Panc1 (cell line): ENCODE measurements at places on chromosomes 1 and 21. TPM values are rescaled to one million over a fixed set of nuclear protein-coding genes. Genes with fewer than 3 reads are reported as not detected.
A peak's percentile ranks its signal among the peaks of the same experiment; 100 is the strongest.

DNA sequence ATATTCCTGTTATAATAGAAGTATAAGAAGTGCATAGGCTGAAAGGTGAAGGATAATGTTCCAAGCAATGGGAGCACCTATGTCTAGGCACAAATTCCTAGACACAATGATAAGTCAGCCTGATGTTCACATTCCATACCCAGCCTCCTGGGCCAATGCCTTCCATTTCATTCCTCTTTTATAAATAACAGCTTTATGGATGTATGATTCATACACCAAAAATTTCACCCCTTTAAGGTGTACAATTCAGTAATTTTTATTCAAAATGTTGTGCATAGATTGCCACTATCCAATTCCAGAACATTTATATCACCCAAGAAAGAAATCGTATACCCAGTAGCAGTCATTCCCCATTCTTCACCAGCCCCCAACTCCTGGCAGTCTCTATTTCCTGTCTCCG is 118.8 kb downstream of the BRINP2 start:
- no peaks in the 10 kb centered on the region for H3K27me3 ChIP-seq
- no peaks in the 10 kb centered on the region for H3K36me3 ChIP-seq
- DNase-seq = no peak
- no peak overlapping the region for H3K4me3 ChIP-seq

DNA sequence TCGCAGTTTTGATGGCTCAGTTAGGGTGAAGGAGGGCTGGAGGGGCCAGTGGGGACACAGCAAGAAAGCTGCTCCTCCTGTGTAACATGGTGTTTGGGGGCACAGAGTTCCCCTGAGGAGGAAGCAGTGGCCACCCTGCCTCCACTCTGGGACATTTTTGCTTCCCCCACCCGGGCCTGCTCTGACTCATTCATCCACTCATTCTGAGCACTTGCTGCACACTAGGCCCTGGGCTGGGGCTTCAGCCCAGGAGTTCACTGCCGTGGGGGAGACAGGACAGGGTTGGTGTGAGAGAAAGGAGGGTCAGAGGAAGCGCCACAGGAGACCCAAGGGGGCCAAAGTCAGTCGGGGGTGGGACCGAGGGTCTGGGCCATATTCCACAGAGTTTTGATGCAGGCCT is 41.4 kb upstream of the ACOT11 start:
- H3K4me3 ChIP-seq = no peak overlapping the region
- H3K4me1 ChIP-seq = no peaks in the 10 kb centered on the region
- no peaks in the 10 kb centered on the region for H3K36me3 ChIP-seq
- H3K27ac ChIP-seq = no peak overlapping the region

DNA sequence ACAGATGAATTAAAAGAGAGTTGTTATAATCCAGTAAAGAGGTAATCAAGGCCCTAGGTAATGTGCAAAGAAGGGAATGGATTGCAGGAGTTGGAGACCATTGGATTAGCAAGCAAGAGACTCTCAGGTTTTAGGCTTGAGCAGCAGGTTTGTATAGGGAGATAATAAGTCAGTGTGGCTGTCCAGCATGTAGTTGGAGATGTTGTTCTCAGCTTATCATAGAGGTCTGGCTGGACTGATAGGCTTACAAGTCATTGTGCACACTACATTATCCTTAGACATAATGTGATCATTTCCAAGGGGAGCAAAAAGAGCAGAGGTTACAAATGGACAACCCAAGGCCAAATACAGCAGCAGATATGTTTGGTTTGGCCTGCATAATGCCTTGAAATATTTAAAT is 45.9 kb upstream of the SAMD13 start:
- no peaks in the 10 kb centered on the region for H3K27me3 ChIP-seq
- H3K36me3 ChIP-seq = no peaks in the 10 kb centered on the region
- H3K4me1 ChIP-seq = peaks cover 23% of the 10 kb centered on the region
- H3K27ac ChIP-seq = peak overlapping the region; percentile 39; the same call in 1 of the 2 replicates
- no peak overlapping the region for H3K4me3 ChIP-seq
- DNase-seq = no peak

- DNase-seq = no peak
- H3K27ac ChIP-seq = no peak overlapping the region
- no peaks in the 10 kb centered on the region for H3K27me3 ChIP-seq
- H3K4me1 ChIP-seq = no peaks in the 10 kb centered on the region
Observed at GRCh38 chr1:3924825-3925220, 24.8 kb upstream of the C1orf174 start.

DNA sequence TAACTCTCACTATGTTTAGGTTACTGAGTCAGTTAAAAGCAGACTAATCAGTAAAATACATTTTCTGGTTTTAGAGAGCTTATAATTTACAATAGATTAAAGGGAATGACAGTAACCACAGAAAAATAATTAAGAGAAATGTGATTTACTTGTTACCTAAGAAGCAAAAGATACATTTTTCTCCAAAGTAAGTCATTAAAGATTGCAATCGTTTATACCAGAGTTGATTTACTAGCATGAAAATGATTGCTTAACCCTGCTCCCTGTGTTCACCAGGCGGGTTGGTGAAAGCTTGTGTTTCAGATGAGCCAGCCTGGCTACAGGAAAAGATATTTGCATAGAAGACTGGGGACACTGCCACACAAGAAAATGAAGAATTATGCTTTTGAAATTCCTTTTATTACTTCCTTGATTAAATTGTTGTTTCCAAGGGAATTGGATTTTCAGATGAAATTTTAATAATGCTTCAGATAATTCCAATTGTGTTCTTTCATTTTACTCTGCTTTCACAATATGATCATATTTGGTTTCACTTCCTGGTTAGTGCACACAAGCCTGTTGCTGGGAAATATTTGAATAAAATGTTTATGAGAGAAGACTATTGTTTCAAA is 27.9 kb downstream of the LRRC8B start:
- no peaks in the 10 kb centered on the region for H3K36me3 ChIP-seq
- no peak overlapping the region for H3K4me3 ChIP-seq
- no peak for DNase-seq
- no peak overlapping the region for H3K27ac ChIP-seq
- no peaks in the 10 kb centered on the region for H3K27me3 ChIP-seq
- H3K4me1 ChIP-seq = no peaks in the 10 kb centered on the region

- no peaks in the 10 kb centered on the region; the same call in 1 of the 2 replicates for H3K4me1 ChIP-seq
- no peaks in the 10 kb centered on the region for H3K36me3 ChIP-seq
- H3K27ac ChIP-seq = no peak overlapping the region
- H3K27me3 ChIP-seq = no peaks in the 10 kb centered on the region; the same call in 1 of the 2 replicates
- no peak overlapping the region for H3K4me3 ChIP-seq
Observed at GRCh38 chr1:30697571-30698376, 25.6 kb downstream of the MATN1 start.

DNA sequence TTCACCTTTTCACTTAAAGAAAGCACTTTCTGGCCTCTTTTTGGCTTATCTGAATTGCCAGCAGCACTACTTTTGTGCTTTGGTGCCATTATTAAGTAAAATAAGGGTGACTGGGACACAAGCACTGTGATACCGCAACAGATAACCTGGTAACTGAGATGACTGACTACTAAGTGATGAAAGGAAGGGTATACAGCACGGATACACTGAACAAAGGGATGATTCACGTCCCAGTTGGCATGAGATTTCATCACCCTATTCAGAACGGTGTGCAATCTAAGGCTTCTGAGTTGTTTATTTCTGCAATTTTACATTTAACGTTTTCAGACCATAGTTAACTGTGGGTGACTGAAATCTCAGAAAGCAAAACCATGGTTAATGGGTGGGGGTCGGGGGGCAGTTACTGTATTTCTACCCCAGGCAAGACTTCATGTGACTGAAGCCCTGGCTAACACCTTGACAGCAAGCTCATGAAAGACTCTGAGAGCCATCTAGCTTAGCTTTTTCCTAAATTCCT is 102.8 kb downstream of the CLIC6 start:
- peak; percentile 70 for DNase-seq
- H3K27ac ChIP-seq = no peak overlapping the region; the same call in 1 of the 2 replicates
- H3K4me1 ChIP-seq = no peaks in the 10 kb centered on the region
- H3K4me3 ChIP-seq = no peak overlapping the region

DNA sequence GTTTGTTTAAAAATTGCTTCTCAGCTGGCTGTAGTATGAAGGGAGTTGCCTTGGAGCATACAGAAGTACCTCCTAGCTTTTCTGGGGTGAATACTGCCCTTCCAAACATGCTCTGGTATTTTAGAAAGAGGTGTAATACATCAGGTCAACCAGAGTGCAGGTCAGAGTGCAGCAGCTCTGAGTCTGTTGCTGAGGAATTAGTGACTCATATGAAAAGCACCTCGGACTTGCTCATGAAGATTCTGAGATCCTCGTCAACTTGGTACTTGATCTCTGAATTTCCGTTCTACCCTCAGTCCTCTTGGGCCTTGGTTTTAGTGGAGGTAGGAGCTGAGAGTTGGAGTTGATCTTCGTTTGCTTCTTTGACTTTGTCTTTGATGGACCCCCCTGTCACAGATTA is 67.3 kb downstream of the NOS1AP start:
- H3K27me3 ChIP-seq = no peaks in the 10 kb centered on the region
- DNase-seq = peak; percentile 68
- H3K36me3 ChIP-seq = no peaks in the 10 kb centered on the region
- peaks cover 98% of the 10 kb centered on the region for H3K4me1 ChIP-seq
- peak overlapping the region; percentile 99 for H3K27ac ChIP-seq
- peak overlapping the region; percentile 12 for H3K4me3 ChIP-seq

- no peaks in the 10 kb centered on the region for H3K27me3 ChIP-seq
- no peaks in the 10 kb centered on the region; the same call in 1 of the 2 replicates for H3K36me3 ChIP-seq
- peaks cover 64% of the 10 kb centered on the region for H3K4me1 ChIP-seq
- H3K27ac ChIP-seq = peak overlapping the region; percentile 93
- H3K4me3 ChIP-seq = peak overlapping the region; percentile 91
Observed at GRCh38 chr1:214546886-214547641, 4.3 kb downstream of the PTPN14 start.

DNA sequence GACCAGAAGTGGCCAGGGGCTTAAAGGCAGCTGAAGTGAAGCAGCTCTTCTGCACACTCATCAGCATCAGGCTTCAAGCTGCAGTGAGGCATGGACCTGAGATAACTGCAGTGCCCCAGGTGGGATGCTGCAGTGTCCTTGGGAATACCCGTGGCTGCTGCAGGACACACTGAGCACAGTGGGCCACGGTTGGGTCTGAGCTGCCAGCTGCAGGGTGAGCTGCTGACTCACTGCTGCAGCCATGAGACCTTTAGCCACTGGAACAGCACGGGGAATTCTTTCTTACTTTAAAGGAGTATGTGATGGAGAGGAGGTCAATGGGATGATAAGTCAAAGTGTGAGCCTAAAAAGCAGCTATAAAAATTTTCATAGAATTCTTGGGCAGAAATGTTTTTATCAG is 102.1 kb downstream of the XCL2 start:
- H3K4me1 ChIP-seq = no peaks in the 10 kb centered on the region
- no peak overlapping the region for H3K4me3 ChIP-seq
- DNase-seq = no peak
- H3K27me3 ChIP-seq = no peaks in the 10 kb centered on the region; the same call in 1 of the 2 replicates
- no peaks in the 10 kb centered on the region for H3K36me3 ChIP-seq

- no peaks in the 10 kb centered on the region for H3K4me1 ChIP-seq
- no peaks in the 10 kb centered on the region for H3K36me3 ChIP-seq
- H3K4me3 ChIP-seq = no peak overlapping the region
- no peaks in the 10 kb centered on the region for H3K27me3 ChIP-seq
- H3K27ac ChIP-seq = no peak overlapping the region
- DNase-seq = no peak
Observed at GRCh38 chr21:39161064-39161463, 22.2 kb downstream of the PSMG1 start.

- no peak overlapping the region for H3K27ac ChIP-seq
- no peak for DNase-seq
- no peaks in the 10 kb centered on the region for H3K27me3 ChIP-seq
- H3K36me3 ChIP-seq = no peaks in the 10 kb centered on the region
- no peak overlapping the region for H3K4me3 ChIP-seq
Observed at GRCh38 chr1:94792473-94793295, 27.5 kb upstream of the SLC44A3 start.

GRCh38 chr1:9211291-9211811 is 23.2 kb upstream of the H6PD start:
- no peaks in the 10 kb centered on the region for H3K36me3 ChIP-seq
- H3K27ac ChIP-seq = no peak overlapping the region
- no peaks in the 10 kb centered on the region for H3K27me3 ChIP-seq
- no peaks in the 10 kb centered on the region for H3K4me1 ChIP-seq
- H3K4me3 ChIP-seq = no peak overlapping the region

DNA sequence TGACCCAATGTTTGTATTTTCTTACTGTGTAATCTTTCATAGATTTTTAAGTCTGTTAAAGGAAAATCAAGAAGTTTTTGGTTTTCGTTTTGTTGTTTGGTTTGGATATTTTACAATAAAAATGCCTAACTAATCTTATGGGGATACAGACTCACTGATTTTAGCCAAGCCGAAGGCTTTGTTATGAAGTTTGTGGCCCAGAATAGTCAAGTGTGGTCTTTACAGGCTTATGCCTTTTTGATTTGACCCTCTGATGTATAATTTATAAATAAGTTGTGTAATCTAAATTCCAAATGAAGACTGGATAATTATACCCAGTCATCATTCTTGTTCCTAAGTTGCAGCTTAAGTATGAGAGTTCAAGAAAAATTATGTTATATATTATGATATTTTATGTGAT is 739.3 kb downstream of the ADGRL2 start:
- no peaks in the 10 kb centered on the region for H3K36me3 ChIP-seq
- no peaks in the 10 kb centered on the region for H3K27me3 ChIP-seq
- H3K4me1 ChIP-seq = no peaks in the 10 kb centered on the region
- DNase-seq = no peak

DNA sequence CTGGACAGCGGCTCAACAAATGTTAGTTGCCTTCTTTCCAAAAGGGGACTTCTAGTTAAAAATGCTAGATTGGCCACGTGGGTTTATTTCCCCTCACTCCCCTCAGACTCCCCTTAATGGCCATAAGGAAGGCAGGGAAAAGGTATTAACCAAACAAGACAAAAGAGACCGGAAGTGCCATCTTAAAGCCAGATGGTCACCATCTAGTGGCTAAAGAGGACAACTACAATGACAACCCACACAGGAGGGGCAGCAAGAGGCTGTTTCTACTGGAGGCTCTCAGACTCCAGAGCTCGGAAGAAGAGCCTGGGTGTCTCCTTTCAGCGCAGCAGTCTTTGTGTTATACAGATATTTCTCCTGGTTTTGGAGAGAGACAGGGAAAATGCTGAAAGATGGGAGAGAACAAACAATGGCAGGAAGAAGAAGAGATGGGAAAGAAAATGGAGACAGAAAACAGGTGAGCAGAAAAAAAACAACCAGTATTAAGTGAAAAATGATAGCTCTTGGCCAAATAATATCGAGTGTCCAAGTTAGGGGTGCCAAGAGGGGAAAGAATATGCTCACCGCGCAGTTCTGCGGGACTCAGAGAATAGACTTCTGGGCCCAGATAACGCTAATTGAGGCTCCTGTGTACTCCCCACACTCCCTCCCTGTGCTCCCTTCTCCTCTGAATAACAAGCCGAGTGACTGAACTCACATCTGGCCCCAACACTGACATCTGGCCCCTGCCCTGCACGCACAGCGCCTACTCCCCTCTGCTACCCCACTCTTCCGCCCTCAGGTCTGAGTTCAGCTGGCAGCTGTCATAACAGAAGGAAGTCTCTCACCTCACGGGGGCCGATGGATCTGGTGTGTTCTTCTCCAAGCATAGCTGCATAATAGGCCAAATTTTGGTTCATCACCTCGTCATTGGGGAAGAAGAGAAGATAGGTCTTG is 9.6 kb downstream of the P3H1 start:
- H3K4me1 ChIP-seq = no peaks in the 10 kb centered on the region
- H3K36me3 ChIP-seq = peaks cover 26% of the 10 kb centered on the region
- no peak overlapping the region for H3K4me3 ChIP-seq
- DNase-seq = no peak

The FALEC gene
- 1.0 TPM for total RNA-seq

The XCL2 gene
- not detected for total RNA-seq

The BRDT gene
- total RNA-seq = not detected

The SORT1 gene
- total RNA-seq = 25.1 TPM

The KIF17 gene
- 3.9 TPM for total RNA-seq

The ADAMTS1 gene
- 3.3 TPM for total RNA-seq

The HSD3B1 gene
- not detected for total RNA-seq

The PLEKHN1 gene
- total RNA-seq = 9.8 TPM

The CRYBG2 gene
- total RNA-seq = 0.64 TPM

The TMOD4 gene
- 0.80 TPM for total RNA-seq
